ENCODE measurements at places on chromosomes 7 and 10.

DNA sequence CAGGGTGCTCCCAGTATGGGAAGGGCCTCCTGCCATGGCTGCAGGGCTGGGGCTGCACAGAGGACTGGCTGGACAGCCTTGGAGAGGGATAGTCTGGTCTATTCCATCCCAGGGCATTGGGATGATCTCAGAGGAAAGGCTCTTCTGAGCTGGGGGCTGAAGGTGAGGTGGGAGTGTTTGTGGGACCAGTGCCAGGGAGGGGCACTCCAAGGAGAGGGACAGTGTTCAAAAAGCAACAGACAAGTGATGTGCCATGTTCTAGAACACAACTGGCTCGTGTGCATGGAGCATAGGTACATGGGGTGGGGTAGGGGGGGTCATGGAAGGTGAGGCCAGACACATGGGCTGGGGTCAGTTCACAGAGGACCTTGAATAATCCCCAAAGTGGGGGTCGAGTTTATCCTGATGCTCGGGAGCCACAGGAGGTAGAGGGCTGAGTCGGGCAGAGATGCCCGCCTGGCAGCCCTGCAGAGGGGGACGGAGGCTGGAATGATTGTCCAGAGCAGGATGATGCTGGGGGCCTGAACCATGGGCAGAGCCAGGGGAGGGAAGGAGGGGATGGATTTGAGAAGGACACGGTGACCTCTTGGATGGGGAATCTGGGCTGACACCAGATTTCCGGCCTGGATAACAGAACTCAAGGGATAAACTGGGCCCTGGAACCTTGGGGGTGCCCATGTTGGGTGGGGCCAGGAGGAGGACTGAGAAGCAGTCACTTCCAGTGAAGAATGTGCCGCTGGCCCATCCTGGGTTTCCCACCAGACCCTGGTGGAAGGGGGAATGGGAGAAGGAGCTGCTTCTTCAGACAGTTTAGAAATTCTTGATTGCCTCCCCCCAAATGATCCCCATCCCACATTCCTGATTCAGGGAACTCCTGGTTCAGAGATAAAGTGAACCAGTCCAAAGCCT is 50.4 kb downstream of the NEURL1 start:
- no peak for DNase-seq

DNA sequence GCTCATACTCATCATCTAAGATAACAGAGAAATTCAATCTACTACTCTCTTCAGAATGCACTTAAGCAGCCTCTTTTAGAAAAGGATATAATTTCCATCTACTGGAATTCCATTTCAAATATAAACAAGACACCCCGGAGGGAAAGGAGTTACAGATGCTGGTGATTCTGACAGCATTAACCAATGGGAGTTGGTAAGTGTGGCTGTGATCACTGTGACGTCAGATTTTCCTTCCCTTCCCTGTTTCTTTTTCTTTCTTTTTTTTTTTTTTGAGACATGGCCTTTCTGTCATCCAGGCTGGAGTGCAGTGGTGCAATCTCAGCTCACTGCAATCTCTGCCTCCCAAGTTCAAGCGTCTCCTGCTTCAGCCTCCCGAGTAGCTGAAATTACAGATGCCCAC is 106.6 kb downstream of the ACTR3B start:
- DNase-seq = no peak

GRCh38 chr10:132194726-132195125 is 8.0 kb downstream of the DPYSL4 start:
- DNase-seq = no peak

GRCh38 chr10:132841615-132841975 is 55.6 kb upstream of the NKX6-2 start:
- DNase-seq = no peak

GRCh38 chr7:74051629-74052410 is 23.8 kb downstream of the ELN start:
- DNase-seq = no peak
